ENCODE measurements at places on chromosomes 5 and 9. TPM values are rescaled to one million over a fixed set of nuclear protein-coding genes. Genes with fewer than 3 reads are reported as not detected.

Gene CDKN2B
- total RNA-seq = not detected

DNA sequence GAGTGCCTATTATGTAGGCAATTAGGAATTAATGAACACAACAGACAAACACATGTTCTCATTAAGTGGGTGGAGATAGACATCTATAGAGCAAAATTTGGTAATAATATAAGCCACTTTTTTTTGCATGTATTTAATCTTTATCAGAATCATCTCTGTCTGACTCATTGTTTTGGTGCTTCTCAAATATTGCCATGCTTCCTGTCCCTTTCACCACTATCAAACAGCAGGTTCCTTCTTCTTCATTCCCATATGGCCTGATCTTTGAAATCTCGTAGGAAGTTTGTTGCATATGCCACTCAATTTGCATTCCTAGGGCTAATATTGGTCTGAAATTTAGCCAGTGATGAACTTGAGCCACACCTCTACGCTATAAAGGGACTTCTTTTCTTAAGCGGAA lies 128.9 kb upstream of the SPEF2 start:
- H3K27me3 ChIP-seq = no peaks in the 10 kb centered on the region
- H3K4me1 ChIP-seq = peaks cover 6% of the 10 kb centered on the region
- H3K4me3 ChIP-seq = no peak overlapping the region
- DNase-seq = no peak

Gene CXCL14
- total RNA-seq = not detected

GRCh38 chr5:169716287-169716686 lies 79.2 kb downstream of the DOCK2 start:
- peaks cover 11% of the 10 kb centered on the region for H3K4me1 ChIP-seq
- H3K27ac ChIP-seq = no peak overlapping the region
- no peaks in the 10 kb centered on the region for H3K36me3 ChIP-seq

DNA sequence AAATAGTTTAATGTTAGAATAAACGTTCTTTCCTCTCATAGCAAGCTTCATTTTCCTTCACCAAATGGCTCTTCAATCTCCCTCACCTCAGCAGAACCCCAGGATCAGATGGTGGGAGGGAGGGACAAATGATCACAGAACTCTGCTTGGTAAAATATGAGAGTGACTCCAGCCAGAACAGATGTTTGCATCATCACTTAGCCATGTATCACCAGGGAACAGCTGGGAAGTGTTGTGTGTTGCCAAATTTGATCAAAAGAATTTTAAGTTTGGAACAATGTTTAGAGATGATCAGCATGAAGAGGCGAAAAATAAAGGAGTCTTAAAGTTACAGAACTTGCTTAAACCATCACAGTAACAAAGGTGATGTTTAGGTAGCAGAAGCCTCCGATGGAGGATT lies 115.7 kb downstream of the FRMD3 start:
- no peak overlapping the region for H3K4me3 ChIP-seq
- H3K4me1 ChIP-seq = peaks cover 12% of the 10 kb centered on the region
- peaks cover 3% of the 10 kb centered on the region for H3K36me3 ChIP-seq
- H3K27ac ChIP-seq = no peak overlapping the region
- no peak for DNase-seq

- no peak overlapping the region for H3K4me3 ChIP-seq
- no peak overlapping the region for H3K27ac ChIP-seq
- H3K36me3 ChIP-seq = peaks cover 4% of the 10 kb centered on the region
- no peak for DNase-seq
- H3K4me1 ChIP-seq = no peaks in the 10 kb centered on the region
These were observed 48.2 kb upstream of the SARDH start for GRCh38 chr9:133786371-133786753.

Gene ABLIM3
- 2.4 TPM for total RNA-seq

GRCh38 chr5:72507231-72507906 lies at the start of gene ZNF366:
TSS of gene ZNF366 (minus strand) at chr5:72507410. CDS start at chr5:72461496, 45,914 bp downstream.
- no peak within 1 kb of the TSS for H3K4me3 ChIP-seq

GRCh38 chr5:91493086-91493485 lies 110.0 kb upstream of the ARRDC3 start:
- no peaks in the 10 kb centered on the region for H3K4me1 ChIP-seq
- DNase-seq = no peak
- no peak overlapping the region for H3K4me3 ChIP-seq
- H3K27me3 ChIP-seq = no peaks in the 10 kb centered on the region
- H3K27ac ChIP-seq = no peak overlapping the region
- H3K36me3 ChIP-seq = peaks cover 6% of the 10 kb centered on the region

- no peak overlapping the region for H3K27ac ChIP-seq
- peaks cover 26% of the 10 kb centered on the region for H3K27me3 ChIP-seq
- no peaks in the 10 kb centered on the region for H3K4me1 ChIP-seq
- no peak for DNase-seq
- H3K4me3 ChIP-seq = no peak overlapping the region
These were observed 28.5 kb upstream of the QSOX2 start for GRCh38 chr9:136273921-136274785.

Gene SOX30
- total RNA-seq = not detected

Gene MRPS27
- 89.7 TPM for total RNA-seq

GRCh38 chr5:115532517-115532916 lies 12.1 kb downstream of the FEM1C start:
- no peaks in the 10 kb centered on the region for H3K27me3 ChIP-seq
- peaks cover 27% of the 10 kb centered on the region for H3K36me3 ChIP-seq
- peaks cover 38% of the 10 kb centered on the region for H3K4me1 ChIP-seq
- DNase-seq = no peak
- H3K4me3 ChIP-seq = no peak overlapping the region
- no peak overlapping the region for H3K27ac ChIP-seq
